ENCODE measurements at places on chromosomes 5 and 9.

DNA sequence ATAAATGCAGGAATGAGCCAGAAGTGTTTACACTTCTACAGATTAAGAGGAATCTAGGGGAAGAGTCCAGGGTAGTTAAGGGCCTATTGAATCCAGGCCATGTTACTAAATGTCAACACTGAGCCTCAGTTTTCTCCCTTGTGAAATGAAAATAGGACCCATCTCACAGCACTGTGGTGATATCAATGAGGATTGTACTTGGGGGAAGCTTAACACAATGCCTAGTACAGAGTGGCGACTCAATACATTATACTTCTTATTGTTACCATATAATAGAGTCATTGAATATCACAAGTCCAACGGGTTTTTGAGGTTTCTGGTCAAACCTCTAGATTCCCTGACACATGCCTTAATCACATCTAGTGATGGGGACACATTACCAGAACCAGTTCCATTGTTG, 4.6 kb downstream of the TRUB2 start:
- DNase-seq, result no peak

DNA sequence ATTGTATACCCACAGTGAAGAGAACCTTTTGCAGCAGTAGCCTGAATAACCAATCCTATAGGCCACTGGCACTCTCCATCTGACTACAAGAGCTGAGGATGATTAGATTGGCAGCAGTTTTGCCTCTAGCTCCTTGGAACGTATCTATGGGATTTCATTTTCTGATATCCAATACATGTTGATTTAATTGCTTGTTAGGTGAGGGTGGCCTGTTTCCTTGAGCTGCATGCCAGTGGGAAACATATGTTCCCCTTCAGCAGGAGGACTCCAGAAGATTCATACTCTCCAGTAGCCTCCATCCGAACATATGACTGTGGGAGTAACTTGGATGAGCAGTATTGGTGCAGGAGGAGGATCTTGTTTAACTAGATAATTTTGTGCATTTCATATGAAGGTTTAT, 51.5 kb downstream of the GCNT1 start:
- DNase-seq, result no peak

GRCh38 chr9:132547436-132547835, 35.0 kb upstream of the BARHL1 start:
- no peak for DNase-seq

DNA sequence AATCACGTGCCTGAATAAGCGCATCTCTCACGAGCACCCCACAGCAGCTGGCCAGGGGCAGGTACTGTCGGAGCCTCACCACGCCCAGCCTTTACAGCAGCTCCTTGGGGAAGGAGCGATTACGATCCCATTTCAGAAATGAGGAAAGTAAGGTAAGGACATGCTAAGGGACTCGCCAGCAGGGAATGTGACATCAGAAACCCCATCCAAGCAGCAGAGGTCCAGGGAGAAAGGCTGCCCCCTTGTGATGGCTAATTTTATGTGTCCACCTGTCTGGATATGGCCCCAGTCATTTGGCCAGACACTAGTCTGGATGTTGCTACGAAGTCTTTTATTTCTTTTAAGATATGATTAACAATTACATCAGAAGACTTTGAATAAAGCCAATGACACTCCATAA, 77.3 kb downstream of the UBE2QL1 start:
- DNase-seq, result no peak

DNA sequence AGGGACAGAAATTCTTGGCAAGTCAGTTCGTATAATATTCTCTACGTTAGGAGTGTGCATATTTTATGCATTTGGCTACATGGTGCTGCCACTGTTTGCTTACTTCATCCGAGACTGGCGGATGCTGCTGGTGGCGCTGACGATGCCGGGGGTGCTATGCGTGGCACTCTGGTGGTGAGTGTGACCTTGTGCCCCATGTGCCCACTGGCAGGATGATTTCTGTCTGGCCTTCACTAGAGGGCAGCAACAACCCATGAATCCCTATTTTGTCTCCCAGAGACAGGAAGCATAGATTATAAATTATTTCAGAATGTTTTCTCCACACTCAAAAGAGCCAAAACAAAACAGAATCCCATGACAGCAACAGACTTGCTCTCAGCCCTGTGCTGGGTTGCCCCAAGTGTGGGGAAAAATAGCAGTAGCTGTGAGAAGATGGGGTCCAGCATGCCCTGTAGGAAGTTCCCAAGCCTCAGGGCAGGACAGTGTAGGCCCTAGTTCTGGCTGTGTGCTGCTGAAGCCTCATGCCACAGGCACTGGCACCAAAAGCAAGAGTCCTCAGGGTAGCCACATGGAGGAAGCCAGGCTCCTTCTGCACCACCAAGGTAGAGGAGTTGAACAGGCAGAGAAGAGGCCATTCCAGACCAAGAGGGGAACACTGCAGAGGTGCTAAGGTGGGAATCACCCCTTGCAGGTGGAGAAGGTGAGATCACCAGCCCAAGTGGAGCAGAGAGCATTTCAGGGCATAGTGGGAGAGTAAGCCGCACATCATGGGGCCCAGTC, 16.0 kb downstream of the SLC22A5 start:
- peak; percentile 41 for DNase-seq
